ENCODE measurements at places on chromosomes 3 and 15.

DNA sequence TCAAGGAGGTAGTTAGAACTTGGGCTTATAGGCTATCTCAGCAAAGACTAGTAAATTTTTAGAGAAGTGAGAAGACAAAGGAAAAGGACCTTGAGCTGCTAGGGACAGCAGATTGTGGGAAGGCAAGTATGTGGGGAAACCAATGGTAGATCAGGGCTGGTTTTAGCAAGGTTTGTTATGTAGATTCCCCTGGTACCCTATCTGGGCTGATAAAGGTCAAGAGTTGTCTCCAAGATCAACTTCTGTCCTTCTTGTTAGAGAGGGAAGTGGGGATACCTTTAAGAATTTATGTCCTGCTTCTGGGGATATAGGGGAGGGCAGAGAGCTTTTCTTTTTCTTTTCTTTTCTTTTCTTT lies 28.9 kb downstream of the KAT2B start:
- DNase-seq = no peak

GRCh38 chr15:99932676-99933402 lies 199.6 kb upstream of the LYSMD4 start:
- no peak for DNase-seq

DNA sequence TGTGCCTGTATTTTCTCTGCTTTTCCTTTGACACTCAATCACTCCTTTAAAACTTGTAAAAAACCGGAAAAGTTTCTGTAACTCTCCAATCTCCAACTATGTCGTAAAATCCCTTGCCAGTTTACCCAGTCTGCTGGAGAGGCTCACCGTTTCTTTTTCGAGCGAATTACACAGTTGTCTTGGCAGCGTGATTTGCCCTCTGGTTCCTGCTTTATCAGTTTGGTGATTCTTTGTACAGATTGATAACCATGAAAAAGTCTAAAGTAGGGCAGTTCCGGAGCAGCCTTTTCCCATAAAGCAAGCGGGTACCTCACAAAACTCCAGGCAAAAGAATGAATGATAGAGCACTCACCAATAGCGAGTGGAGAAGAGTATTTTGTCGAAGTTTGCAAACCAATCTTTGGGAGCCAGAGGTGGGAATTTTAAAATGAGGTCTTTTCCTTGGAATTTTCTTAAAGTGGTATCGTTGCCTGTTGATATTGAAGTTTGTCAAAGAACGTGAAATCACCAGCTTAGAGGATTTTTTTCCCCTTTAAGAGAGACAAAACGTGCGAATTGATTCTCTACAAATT lies at the start of gene TTC23:
Gene TTC23, minus strand, starts transcription at position 312 of the 572 bp plus-strand sequence. CDS start 20,869 bp downstream, outside the sequence.
- no peak for DNase-seq

DNA sequence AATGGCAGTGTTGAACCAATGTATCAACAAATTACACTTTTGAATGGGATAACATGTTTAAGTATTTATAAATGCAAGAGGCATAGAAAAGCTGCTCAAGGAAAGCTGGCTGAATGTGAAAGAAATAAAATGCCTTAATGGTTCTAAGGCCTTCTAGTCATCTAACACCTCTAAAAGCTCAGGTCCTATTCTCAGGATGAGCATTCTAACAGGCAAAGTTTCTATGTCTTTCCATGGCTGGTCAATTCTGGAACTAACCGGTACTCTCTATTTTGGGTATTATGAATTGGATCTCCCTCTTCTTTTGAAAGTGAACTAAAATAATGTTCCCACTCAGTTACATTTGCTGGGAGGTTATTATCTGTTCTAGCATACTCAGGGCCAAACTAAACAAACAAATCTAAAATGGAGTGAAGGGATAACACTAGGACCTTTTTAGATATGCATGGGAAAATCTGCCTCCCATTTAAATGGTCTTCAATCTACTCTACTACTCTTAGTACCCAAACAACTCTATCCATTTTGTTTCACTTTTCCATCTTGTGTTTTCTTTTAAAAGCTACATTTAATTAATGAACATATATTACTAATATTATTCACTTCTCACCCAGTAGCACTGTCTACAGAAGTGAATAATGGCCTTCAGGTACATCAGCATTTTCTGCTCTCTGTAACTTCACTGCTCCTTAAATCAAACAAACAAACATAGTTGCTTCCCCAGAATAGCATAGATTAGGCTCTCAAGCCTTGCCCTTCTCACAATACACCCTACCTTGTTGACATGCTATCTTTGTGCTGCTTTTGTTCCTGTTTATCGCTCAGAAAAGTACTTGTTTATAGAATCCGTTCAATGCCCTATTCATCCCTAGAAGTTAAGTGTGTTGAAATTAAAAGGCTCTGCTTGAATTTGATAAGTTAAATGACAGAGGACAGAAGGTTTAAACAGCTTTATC lies 46.4 kb downstream of the CBLB start:
- no peak for DNase-seq

- no peak for DNase-seq
Observed at GRCh38 chr3:54999159-54999558, 71.3 kb upstream of the LRTM1 start.

GRCh38 chr3:77837456-77838025 lies 797.6 kb downstream of the ROBO2 start:
- no peak for DNase-seq

DNA sequence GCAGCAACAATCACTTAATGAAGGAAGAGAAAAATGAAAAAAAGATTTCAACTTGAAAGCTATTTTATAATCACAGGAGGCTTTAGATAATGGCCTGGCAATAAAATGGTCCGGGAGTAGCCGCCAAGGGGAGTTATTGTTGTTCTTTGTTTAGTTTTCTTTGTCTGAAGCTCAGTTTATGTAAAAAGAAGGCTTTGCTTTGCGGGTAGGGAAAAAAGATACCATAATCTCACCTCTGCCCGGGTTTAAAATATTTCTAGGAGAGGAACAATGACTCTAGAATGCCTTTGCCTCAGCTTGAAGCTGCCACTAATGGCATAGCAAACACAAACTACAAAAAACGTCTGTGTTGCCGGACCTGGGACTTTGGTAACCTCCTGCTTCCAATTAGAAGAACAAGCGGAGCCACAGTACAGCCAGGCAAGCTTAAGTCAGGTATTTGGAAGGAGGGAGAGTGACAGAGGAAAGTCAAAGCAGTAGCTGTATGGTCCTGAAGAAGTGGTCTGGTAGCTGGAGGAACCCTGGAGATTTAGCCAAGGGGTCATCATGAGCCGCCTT lies 764.5 kb downstream of the TUSC7 start:
- DNase-seq = peak; percentile 73

- DNase-seq = no peak
Observed at GRCh38 chr3:139988472-139989156, 53.6 kb downstream of the CLSTN2 start.

- no peak for DNase-seq
Observed at GRCh38 chr3:143934791-143935190, 36.8 kb upstream of the DIPK2A start.

DNA sequence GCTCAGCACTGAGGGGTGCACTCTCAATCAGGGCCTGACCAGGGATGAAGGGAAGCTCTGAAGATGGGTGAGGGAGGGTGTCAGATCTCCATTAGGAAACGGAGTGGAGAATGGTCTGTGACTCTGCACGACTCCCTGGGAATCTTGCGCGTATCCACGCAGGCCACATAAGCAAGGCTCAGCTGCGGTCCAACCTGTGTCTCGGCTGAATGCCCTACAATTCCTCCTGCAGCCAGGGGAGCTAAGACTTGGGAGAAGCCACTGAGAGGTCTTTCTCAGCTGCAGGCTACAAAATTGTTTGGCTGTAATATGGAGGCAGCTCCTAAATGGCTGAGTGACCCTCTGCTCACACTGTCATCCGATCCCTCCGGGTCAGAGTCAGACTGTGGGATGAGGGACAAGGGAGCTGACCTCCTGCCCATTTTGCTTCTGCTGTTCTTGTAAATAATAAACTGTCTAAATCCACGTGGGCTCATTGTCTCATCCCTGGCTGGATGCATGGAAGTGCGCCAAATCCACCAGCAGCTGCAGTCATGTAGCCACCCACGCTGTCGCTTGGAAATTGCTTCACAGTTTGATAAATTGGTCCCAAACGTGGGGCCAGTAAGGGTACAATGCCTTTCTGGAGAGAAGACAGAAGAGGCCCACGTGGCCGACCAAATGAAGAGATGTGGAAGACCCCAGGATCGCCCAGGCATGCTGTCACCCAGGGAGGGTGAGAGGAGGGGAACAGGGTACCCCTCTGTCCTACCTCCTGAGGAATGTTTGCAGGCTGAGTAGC lies 30.5 kb downstream of the ALS2CL start:
- DNase-seq = no peak

GRCh38 chr3:67090474-67090873 lies 92.4 kb downstream of the KBTBD8 start:
- DNase-seq = no peak

DNA sequence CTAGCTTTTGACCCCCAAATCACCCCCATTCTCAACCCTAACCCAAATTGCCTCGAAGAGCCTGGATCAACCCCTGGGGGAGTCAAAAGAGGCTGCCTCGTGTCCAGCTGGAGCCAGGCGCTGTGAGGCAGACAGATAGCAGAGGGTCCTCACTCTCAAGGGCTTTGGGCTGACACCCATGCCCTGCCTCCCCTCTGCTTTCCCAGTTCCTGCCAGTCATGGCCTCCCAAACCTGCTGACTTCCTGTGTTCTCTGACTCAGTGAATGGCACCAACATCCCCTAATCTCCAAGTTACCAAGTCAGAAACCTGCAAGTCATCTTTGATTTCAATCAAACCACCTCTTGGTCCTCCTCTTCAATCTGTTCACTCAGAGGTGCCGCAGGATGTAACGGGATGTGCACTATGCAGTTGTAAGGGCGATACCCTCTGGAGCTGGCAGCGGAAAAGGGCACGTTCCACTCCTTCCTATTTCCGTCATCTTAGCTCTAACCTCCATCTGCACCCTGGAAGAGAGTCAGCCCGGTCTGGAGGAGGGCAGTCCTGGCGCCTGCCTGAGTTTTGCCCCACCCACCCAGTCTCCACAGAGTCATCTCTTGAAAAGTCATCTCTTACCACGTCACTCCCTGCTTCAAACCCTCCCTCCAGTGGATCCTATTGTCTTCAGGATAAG lies 52.4 kb upstream of the FAM174B start:
- DNase-seq = no peak

GRCh38 chr3:17466028-17466427 lies 276.4 kb downstream of the TBC1D5 start:
- no peak for DNase-seq

GRCh38 chr3:120550546-120550945 lies 45.6 kb upstream of the NDUFB4 start:
- no peak for DNase-seq

GRCh38 chr3:100063929-100064461 lies 50.3 kb downstream of the FILIP1L start:
- DNase-seq = no peak

- DNase-seq = no peak
Observed at GRCh38 chr15:67547064-67547463, 4.6 kb downstream of the MAP2K5 start.

DNA sequence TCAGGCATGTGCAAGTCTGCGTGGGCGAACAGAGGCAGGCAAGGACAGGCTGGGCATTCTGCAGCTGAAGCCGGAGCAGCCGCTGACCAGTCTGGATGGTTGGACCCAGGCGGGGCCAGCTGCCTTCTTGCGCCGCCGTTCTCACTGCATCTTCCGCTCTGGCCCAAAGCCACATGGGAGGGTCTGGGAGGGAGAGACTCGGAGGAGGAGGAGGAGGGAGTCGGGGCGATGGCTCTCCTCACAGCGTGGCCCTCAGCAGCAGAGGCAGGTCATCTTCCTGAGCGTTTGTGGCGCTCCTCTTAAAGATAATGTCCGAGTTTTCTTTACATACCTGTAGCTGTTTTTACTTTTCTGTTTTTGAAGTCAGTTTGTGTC lies 5.9 kb downstream of the CLK3 start:
- no peak for DNase-seq

DNA sequence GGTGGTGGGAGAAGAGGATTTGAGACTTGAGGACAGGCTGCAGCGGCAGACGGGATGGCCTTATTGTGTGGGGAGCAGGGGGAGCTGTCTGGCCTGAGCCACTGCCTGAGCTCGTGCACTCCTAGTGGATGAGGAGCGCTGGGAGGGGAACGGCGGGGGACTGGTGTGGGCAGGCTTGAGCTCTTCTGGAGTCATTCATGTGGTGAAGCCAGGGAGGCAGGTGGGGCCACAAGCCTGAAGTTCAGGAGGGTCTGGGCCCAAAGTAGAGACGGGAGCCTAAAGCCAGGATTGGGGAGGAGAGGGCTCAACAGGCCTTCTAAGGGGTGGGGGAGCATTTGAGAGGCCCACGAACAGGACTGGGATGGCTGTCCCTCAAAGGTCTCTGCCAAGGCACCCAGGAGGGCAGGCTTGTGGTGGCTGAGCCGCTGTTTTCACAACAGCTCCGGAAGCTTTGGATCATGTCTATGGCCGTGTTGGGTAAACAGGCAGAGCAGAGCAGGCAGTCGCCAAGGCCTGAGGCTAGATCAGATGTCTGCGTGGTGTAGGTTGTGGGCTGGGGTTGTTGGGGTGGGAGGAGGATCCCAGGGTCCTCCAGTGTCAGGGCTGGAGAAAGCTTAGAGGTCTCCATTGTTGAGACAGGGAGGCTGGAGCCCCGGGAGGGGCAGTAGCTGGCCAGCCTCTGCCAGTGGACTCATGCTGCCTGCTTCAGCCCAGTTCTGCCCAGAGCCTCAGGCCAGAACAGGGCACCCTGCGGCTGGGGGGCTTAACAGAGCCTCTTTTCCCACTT lies 8.2 kb downstream of the PRKCD start:
- no peak for DNase-seq

- no peak for DNase-seq
Observed at GRCh38 chr15:83928878-83929418, 275.0 kb downstream of the ADAMTSL3 start.
